ENCODE measurements at places on chromosomes 7 and 10.

DNA sequence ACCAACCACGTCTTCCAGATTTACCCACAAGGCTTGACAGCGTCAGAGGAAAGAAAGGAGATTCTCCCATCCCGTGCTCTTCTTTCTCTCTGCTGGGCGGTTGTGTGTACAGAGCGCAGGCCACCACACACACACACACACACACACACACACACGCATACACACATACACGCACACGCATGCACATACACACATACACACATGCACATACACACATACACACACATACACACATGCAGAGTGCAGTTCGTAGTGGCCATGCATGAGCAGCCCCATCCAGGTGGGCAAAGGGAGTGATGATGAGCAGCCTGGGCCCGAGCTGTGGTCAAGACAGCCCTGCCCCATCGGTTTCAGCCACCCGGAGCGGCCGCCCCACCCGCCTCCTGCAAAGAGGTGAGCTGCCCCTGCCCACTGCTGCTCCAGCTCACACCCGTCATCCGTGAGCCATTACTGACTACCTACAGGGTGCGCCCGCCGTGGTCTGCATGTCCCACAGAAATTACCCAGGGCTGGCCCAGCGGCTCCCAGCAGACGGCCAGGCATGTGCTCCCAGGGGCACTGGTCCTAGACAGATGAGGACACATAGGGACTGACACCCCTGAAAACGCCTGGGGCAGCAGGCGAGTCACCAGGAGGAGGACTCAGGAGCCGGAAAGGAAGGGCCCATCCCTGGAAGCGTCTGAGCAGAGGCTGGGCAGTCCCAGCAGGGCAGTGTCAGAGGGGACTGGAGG is 69.6 kb downstream of the ASB13 start:
- no peak for DNase-seq

DNA sequence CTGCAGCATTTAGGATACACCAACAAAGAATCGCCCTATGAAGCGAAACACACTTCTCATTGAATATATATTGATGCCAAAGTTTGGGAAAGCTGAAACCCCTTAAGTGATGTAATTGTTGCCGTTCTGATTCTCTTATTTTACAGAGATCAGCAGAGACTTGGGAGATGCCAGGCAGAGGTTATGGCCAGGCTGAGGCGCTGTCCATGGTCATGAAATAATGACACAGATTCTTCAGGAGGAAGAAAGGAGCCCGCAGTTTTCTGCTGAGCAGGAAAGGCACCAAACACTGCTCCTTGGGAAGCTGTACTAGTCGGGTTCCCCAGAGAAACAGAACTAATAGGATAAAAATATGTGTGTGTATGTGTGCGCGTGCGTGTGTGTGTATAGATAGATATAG is 566.0 kb downstream of the CALN1 start:
- no peak for DNase-seq

DNA sequence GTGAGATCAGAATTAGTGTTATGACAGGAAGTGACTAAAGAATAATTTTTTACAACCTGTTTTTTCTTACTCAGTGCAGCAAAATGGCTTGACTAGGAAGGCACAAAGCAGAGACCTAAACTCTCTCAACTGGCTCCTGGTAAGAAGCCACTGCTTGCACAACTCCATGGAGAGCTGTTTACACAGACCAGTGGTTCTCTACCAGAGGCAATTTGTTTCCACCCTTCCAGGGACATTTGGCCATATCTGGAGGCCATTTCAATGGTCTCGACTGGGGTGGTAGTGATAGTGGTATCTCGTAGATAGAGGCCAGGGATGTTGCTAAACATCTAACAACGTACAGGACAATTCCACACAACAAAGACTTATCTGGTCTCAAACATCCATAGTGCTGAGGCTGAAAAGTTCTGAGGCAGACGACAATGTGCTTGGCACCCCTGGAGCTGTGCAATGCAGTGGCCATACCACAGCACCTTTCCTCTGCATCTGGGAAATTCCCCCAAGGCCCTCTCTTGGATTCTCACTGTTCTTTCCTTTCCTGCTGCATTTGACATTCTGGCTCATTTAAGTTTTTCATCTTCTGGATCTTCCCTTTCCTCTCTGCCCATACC is 105.4 kb upstream of the LAMB4 start:
- DNase-seq: no peak

DNA sequence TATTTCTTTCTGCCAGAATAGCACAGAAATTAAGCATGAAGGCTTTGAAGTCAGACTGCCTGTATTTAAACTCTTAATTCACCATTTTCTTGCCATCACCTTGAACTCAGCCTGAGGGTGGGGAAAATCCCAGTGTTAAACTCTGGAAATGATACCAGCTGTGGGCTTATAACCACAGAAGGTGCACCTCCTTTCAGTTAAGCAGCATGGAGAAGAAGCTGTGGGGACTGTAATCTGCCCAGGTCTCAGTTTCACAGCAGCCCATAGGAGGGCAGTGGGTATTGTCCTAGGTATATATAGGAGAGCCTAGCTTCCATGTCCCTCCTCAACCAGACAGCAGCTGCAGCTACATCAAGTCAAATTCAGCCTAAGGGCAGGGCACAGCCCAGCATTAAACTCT is 241.6 kb downstream of the HPSE2 start:
- no peak for DNase-seq

DNA sequence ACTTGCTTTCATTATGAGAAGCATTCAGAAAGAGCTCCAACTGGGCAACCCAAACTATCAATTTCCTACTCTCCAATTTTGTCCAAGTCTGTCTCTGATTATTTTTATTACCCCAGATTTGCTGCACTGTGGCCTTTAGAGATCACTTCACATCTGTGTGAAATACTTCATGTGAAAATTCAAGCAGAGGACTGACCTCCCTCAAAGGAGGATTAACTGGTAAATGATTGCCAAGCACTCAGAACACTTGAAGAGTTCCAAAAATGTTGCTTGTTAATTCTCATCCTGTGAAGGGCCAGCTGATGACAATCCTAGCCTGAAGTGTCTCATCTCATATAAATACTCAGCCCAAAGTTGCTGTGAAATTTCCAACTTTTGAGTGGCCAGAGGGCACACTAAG is 182.8 kb upstream of the DGKB start:
- no peak for DNase-seq

- no peak for DNase-seq
Observed at GRCh38 chr10:115801992-115802391, 471.0 kb downstream of the GFRA1 start.

GRCh38 chr10:132436861-132437410 is 39.9 kb downstream of the PWWP2B start:
- DNase-seq: no peak

DNA sequence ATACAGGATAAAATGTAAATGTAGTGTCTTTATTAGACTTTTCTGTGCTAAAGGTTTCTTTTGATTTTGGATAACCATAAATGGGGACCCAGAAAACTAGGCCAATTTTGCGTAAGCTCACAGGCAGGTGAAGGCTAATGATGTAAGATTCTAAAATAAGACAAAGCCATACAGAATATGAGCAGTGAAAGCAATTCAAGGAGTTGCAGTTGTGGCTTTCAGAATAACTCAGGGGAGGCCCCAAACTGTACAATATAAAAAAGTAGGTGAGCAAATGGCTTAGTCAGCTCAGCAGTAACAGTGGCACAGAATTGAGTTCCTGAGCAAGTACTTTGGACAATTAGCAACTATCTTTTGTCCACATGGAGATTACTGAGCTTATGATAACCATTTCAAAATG is 81.7 kb upstream of the NRP1 start:
- no peak for DNase-seq

DNA sequence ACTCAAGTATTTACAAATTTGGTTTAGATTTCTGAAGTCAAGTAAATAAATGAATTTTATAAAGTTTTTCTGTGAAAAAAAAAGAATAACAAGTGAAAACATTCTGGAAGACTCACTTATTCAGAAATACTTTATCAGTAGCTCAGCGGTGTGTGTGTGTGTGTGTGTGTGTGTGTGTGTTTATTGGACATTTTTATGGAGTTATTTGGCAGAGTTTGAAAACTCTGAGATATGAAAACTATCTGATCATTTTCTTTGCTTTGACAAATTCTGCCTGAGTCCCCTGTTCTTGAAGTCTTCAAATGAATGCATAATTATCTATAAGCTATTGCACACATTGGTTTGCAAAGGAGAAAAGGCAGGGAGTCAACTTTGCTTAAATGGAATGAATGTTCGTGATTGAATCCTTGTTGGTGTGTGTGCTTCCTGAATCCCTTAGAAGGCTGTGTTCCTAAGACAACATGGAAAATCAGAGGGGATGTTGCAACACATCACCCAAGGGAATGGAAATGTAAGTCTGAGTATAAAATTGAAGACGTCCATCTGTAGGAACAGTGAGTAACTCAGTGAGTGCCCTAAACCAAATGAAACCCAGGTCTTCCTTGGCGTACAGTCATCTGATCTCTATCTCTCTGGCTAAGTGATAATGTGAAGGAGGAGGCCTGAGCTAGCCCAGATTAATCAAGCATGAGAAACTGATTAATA is 160.9 kb downstream of the REEP3 start:
- no peak for DNase-seq

DNA sequence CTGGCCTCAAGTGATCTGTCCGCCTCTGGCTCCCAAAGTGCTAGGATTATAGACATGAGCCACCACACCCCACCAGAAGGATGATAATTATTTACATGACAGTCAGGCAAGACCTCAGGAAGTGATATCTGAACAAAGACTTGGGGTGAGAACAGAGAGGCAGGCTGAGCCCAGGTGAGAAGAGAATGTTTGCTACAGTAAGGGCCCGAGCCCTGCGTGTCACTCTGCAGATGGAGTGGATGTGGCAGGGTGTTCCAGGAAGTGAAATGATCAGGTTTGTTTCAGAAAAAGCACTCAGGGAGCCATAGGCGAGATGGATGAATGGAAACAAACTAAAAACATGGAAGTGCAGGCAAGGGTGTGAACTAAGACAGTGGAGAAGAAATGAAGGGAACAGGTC is 22.2 kb downstream of the SFMBT2 start:
- DNase-seq: no peak

GRCh38 chr10:96588060-96588554 is 1.3 kb upstream of the TM9SF3 start:
- DNase-seq: no peak

- DNase-seq: no peak
Observed at GRCh38 chr7:135390829-135391228, 119.1 kb downstream of the CNOT4 start.

DNA sequence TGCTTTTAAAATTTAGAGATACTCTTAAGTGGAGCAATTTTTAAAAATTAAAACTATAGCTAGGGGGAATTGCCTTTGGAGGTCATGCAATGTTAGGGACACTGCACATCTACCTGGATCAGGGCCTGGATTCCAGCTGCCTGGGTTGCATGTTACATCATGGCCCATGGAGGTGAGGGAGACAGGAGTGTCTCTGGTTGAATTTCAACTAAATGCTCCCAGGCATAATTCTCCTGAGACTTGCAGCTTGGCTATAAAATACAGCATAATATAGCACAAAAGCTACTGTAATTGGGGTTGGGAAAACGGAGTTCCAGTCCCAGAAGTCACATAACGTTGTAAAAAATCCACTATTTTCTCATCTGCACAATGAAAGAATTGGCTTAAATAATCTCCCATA is 782.5 kb downstream of the LRMDA start:
- no peak for DNase-seq

DNA sequence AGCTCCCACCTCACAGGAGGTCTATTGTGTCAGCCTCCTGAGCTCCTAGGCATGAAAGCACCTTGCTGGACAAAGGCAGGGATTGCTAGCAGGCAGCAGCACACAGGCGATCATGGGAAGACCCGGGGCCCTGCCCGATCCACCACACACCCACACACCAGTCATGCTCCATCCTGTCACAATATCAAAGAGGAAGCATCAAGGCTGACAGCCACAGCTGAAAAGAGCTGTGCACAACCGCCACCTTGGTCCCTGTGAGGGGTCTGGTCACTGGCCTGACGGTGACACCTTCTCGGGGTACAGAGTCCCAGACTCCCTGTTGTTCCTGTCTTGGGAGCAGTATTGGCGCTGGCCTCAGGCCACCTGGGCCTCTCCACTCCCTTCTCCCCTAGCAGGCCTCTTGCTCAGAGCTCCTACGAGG is 89.7 kb upstream of the RET start:
- no peak for DNase-seq

- no peak for DNase-seq
Observed at GRCh38 chr10:133194151-133194550, 34.1 kb downstream of the KNDC1 start.

- no peak for DNase-seq
Observed at GRCh38 chr10:60618861-60619260, 159.4 kb upstream of the CDK1 start.

GRCh38 chr7:99325001-99325493 is 651 bp upstream of the ARPC1A start:
- DNase-seq: no peak

- no peak for DNase-seq
Observed at GRCh38 chr7:99313204-99313573, 12.5 kb upstream of the ARPC1A start.

- DNase-seq: no peak
Observed at GRCh38 chr10:127123626-127124025, 72.8 kb downstream of the INSYN2A start.

DNA sequence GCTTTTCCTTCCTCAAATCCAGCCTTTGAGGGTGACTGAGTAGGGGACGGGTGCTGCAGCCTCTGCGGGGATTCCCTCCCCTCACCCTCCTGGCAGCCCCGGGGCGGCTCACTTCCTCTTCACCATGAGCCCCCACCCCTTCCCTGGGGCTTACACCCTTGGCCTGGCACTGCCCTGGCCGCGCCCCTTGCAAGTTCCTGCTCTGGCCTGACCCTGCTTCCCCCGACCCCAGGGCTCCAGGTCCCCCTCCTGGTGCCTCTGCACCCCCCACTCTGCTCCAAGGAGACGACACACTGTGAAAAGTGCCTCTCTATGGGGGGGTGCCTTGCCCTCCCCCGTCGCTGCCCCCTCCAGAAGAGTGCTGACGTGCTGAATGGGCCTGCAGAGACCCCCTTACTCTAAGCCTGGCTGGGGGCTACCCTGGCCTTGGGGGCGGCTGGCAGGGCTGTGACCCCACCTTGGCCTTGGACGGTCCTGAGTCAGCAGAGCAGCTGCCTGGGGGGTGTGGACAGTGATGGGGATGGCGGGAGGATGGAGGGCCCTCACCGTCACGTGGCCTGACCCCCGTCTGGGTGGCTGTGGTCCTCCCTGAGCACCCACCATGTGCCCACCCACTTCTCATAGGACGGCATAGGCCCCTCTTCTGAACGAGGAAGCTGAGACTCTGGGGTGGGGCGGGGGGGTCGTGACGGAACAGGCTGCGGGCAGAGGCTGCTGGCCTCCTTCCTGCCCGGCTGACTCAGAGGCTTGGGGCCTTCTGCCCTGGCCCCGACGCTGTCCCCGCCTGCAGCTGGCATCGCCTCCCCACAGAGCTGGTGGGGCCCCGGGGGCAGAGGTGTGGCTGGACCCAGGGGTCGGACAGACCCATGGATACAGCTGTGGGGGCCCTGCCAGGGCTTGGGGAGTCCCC is 9.8 kb downstream of the LFNG start:
- no peak for DNase-seq

DNA sequence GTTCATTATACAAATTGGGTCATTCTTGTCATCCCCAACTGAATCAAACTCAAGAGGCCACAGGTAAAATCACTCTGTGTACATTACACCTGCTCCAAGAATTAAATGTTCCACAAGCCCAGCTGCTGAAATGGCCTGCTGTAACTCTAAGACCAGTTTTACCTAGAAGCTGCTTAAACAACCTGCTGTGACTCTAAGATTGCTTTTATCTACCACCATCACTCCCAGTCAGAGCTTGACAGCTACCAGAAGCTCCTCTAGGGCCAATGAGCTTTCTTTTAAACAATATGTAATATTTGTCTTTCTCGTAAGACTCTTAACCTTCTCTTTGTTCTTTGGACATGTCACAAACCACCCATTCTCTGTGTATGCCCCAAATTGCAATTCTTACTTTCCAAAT is 141.8 kb upstream of the LRGUK start:
- no peak for DNase-seq

GRCh38 chr7:92731335-92732063 is 104.9 kb downstream of the CDK6 start:
- no peak for DNase-seq
